Stimulated activated naive CD8-positive, alpha-beta T cell treated with anti-CD3 and anti-CD28 coated beads, Interleukin-15, amount 100 ng/mL, for 72 hours (primary cell): ENCODE measurements at places on chromosomes 12 and 14.
A peak's percentile ranks its signal among the peaks of the same experiment; 100 is the strongest.

GRCh38 chr12:50799908-50800307 lies 36.0 kb downstream of the ATF1 start:
- no peak for DNase-seq

DNA sequence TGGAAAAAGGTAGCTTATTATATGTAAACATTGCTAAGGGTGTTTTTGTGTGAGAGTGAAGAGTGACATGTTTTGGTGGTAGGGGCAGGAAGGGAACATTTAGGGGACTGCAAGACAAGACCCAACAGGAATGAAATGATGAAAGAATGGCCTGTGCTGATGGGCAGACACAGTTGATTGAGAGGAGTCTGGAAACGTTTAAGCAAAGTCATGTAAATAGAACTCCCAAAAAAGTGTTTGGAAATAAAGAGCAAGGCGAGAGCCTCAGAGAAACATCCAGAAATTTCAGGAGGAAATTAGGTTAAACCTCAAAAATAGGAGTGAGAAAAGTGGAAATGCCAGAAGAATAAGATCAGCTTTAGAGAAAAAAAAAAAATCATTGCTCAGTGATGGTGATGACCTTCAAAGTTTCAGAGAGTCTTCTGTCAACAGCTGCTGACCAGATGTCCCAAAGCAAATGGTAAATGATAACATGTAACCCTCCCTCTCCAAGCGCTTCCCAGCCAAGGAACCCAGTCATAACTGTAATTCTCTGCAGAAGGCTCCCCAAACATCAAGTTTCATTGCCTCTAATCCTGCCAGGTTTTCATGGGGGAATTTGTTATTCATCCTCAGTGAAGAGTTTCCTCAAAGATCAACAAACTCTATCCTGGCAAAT lies 223.2 kb upstream of the FAR2 start:
- no peak for DNase-seq

DNA sequence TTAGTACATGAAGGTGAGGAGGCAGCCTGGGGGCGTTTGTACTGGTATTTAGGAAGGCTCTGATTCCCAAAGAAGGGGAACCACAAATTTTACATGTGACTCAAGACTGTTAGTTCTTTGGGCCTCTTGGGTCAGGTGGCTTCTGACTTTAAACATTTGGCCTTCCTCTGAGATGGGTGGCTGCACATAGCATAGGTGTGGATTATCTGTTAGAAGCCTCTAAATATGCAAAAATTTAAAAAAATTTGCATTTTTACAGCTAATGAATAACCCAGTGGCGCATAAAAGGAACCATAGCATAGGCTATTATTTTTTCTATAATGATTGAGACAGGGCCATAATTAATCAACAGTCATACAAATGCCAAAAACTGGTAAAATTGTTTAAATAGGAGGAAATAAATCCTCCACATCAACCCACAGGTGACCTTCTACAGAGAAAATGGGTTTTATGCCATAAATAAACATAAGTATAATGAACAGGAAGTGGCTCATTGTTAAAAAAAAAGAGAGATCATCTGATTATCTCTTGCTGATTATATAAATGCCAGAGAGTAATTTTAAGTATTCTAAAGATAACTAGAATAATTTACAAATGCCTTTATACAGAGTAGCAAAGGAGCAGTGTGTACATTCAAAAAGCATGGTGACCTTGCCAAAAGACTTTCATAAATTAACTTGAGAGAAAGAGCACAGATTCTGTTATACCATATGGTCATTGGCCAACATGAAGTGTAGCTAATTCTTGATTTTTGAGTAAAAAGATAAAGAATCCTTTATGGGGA lies 284.2 kb upstream of the ATP2B1 start:
- no peak for DNase-seq

GRCh38 chr14:76701436-76701835 lies 59.8 kb upstream of the VASH1 start:
- DNase-seq = no peak

DNA sequence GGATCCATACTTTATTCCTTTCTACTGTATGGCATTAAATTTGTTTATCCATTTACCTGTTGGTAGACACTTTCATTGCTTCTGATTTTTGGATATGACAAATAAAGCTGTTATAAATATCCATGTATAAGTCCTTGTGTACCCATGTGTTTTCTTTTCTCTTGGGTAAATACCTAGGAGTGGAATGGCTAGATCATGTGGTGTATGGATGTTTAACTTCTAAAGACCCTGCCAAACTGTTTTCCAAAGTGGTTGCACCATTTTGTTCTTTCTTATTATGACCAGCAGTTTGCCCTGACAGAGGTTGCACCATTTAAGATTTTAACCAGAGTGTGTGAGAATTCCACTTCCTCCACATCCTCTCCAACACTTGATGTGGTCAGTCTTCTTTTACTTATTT lies 6.0 kb upstream of the DAZAP2 start:
- no peak for DNase-seq

GRCh38 chr12:57476162-57476992 lies 3.3 kb downstream of the ARHGAP9 start:
- DNase-seq = peak; percentile 73

DNA sequence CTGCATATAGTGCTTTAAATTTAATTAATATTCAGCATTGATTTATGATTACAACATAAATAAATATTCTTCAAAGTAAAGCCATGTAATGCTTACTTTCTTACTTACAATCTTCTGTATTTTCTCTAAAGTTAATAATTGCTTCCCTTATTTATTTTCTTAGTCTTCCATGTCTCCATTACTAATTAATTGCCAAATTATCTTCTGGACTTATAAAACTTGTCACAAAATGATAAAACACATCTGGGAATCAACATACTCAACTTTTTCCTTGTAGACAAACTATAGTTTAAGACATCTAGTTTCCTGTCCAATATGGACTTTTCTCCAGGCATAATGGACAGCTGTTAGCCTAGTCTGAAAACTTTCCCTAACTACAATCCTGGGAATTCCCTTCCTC lies 466.6 kb downstream of the FLRT2 start:
- DNase-seq = no peak

DNA sequence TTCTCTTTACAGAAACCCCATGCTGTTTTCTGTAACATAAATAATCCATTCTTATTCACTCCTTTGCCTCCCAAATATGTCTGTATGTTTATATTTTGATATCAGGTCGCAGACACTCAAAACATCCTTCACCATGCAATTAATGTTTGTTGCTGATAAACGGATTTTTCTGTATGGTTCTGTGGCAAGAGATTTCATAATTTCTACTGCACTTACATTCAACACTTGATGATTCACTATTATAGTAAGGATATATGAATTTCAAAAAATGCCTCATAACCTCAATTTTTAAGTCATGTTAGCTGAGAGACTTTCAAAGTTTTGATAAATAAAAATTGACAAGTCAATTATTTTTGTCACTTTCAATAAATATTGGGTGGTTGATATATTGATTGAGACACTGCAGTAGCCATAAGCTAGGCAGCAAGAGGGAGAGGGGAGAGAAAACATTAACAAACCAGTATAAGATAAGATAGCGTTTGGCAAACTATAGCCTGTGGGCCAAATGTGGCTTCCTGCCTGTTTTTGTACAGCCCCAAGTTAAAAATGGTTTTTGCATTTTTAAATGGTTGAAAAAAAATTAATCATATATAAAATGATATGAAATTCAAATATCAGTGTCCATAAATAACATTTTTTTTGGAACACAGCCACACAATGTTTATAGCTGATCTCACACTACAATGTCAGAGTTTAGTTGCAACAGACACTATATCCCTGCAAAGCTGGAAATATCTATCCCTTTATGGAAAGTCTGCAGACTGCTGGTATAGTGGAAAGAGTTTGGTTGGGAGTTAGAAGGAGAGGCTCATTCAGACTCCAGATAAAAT lies 18.3 kb downstream of the ALDH6A1 start:
- DNase-seq = no peak

GRCh38 chr14:105739331-105740102 lies 213.1 kb downstream of the TMEM121 start:
- DNase-seq = no peak

- DNase-seq = no peak
These were observed 93.7 kb downstream of the DHRS2 start for GRCh38 chr14:23729720-23730387.

GRCh38 chr14:104844306-104845032 lies 20.6 kb upstream of the CEP170B start:
- no peak for DNase-seq

DNA sequence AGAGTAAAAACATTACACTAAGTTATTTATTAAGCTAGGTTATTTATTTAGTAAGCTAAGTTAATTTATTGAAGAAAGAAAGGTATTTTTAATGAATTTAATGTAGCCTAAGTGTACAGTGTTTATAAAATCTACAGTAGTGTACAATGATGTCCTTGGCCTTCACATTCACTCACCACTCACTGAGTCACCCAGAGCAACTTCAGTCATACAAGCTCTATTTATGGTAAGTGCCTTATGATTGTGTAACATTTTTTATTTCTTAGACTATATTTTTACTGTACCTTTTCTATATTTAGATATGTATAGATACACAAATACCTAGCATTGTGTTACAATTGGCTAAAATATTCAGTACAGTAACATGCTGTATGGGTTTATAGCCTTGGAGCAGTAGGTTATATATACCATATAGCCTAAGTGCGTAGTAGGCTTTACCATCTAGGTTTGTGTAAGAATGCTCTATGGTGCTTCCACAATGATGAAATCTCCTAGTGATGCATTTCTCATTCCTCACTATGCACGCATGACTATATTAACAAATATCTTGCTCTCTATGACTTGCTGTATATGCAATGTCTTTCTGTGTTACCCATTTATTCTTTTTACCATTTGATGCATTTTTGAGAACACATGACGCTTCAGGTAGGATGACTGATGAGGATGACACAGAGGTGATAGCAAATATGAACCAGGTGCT lies 309.6 kb upstream of the ATXN7L3B start:
- DNase-seq = no peak

GRCh38 chr14:103763730-103764488 lies 48.3 kb downstream of the ZFYVE21 start:
- no peak for DNase-seq

DNA sequence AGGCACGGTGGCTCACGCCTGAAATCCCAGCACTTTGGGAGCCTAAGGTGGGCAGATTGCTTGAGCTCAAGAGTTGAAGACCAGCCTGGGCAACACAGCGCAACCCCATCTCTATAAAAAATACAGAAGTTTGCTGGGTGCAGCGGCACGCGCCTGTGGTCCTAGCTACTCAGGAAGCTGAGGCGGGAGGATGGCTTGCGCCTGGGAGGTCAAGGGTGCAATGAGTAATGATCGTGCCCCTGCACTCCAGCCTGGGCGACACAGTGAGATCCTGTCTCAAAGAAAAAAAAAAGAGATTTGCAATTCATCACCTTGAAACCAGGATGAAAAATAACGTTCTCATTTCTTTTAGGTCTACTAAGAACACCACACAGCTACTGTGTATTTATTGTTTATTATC lies 4.0 kb downstream of the STX2 start:
- DNase-seq = no peak
